ENCODE measurements at places on chromosomes 4 and X.

DNA sequence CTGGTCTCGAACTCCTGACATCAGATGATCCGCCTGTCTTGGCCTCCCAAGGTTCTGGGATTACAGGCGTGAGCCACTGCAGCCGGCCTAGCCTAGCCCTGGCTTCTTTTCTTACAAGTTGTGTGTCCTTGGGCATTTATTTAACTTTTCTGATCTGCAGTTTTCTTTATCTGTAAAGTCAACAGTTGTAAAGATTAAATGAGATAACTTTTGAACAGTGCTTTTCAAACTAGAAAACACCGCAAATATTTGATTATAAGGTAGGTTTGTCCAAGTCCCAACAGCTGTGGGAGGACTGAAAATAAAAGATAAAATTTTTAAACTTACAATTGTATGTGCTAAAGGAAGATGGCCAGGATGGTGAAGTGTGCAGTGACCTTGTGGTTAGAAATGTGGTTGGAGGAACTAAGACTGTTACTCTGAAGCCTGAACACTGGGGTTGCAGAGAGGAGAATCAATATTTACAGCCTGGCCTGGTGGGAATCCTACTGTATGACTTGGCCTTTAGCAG is 44.8 kb downstream of the GSX2 start:
- peak; percentile 9 for DNase-seq

DNA sequence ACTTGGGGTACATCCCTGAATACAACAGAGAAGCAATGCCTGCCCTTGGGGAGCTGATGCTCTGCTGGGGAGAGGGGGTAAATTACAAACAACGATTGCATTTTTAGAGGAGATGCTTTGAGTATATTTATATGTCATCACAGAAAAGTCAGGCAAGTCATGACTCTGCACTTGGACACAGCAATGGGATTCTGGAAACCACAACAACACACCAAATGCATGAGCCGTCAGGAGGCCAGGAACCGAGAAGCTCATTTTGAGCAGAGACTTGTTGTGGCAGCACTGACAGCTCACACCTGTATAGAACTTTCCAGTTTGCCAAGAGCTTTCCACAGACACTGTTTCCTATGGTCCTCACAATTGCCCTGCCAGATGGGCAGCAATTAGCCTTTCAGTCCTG is 113.2 kb upstream of the RBPJ start:
- no peak for DNase-seq

- DNase-seq = no peak
These were observed 135.2 kb upstream of the HPGD start for GRCh38 chr4:174657472-174657871.

GRCh38 chr4:88605736-88606135 is 13.5 kb downstream of the HERC3 start:
- no peak for DNase-seq

- DNase-seq = no peak
These were observed 671 bp upstream of the FHIP1A start for GRCh38 chr4:151408380-151408629.

DNA sequence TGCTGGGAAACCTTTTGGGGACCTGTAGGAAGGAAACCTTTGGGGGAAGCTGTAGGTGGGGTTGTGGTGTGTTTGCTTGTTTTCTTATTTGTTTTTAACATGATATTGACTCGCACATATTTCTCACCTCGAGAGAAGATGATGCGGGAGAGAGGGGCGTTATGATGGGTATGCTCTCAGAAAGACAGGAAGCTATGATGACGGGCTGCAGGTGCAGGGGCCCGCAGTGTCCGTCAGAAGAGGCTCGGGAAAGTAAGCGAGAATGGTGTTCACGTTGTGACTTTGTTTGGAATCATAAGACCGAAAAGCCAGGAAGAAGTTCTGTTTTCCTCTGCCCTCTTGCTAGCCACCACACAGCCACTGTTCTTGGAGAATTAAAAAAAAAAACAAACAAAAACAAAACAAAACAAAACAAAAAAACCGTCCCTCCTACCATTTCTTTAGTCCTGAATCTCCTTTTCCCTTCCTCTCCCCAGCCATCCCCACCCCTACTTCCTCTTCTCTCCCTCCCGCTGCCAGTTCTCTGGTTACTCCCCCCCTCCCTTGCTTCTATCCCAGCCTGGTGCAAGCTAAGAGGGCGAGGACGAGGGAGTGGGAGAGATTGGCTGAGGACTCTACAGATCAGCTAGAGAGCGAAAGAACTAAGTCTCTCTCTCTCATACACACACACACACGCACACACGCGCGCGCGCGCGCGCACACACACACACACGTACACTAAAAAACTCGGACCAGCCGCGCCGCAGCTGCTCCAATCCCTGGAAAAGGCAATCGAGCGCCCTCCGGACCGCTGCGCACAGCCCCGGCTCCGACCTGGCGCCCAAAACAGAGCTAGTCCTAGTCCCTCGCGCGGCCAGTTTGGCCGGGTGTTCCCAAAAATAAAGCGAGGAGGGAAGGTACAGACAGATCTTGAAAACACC is at the start of gene BMP3:
BMP3 (plus strand) TSS at position 648 of the 920 bp plus-strand sequence. CDS start 577 bp downstream, outside the sequence.
- DNase-seq = no peak
